Stomach (tissue), 19 donors: ENCODE measurements at places on chromosomes 13 and 19. TPM values are rescaled to one million over a fixed set of nuclear protein-coding genes. Genes with fewer than 3 reads are reported as not detected.

- peak; percentile 6 for DNase-seq
These were observed 14.2 kb downstream of the OR7A17 start for GRCh38 chr19:14871619-14872230.

DNA sequence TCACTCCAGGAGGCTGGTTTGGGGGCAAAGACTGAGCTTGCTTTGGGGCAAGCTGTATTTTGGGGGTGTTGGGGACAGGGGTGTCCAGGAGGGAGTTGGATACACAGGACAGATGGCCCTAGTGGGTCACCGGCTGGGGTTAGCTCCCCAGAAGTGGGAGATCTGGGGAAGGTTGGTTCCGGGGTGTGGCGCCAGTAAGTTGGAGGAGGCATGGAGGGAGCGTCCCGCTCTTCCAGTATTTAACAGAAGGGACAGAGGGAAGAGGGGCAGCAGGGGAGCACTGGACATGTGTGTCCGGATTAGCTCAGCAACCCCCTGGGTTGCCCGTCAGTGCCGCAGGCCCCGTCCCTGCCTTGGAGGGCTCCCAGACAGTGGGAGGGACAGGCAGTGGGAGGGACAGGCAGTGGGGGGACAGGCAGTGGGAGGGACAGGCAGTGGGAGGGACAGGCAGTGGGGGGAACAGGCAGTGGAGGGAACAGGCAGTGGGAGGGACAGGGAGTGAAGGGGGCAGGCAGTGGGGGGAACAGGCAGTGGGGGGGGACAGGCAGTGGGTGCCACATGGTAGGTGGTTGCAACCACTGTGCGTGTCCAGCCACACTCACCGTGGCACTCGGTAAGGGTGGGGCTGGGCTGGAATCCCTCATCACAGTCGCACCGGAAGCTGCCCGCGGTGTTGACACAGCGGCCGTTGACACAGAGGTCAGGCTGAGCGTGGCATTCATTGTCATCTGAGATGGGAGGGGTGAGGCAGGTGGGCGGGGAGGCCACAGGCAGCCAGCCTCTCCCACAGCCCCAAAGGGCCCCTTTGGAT, 33.2 kb downstream of the CCL25 start:
- no peak for DNase-seq

PLK5 gene
- total RNA-seq, result not detected

GRCh38 chr13:101529422-101529821, 76.9 kb downstream of the ITGBL1 start:
- DNase-seq, result no peak

FCGBP gene
- 317 TPM for total RNA-seq
